ENCODE measurements at places on chromosomes 16 and 17. TPM values are rescaled to one million over a fixed set of nuclear protein-coding genes. Genes with fewer than 3 reads are reported as not detected.

The MPP2 gene
- total RNA-seq = 12.2 TPM

The TEKT1 gene
- not detected for total RNA-seq

The TP53TG3 gene
- total RNA-seq = not detected

The DNAH3 gene
- 0.90 TPM for total RNA-seq

- DNase-seq = no peak
Observed at GRCh38 chr17:66260688-66261087, 31.5 kb upstream of the APOH start.

GRCh38 chr17:65102788-65103187 is 34.4 kb upstream of the RGS9 start:
- DNase-seq = no peak

DNA sequence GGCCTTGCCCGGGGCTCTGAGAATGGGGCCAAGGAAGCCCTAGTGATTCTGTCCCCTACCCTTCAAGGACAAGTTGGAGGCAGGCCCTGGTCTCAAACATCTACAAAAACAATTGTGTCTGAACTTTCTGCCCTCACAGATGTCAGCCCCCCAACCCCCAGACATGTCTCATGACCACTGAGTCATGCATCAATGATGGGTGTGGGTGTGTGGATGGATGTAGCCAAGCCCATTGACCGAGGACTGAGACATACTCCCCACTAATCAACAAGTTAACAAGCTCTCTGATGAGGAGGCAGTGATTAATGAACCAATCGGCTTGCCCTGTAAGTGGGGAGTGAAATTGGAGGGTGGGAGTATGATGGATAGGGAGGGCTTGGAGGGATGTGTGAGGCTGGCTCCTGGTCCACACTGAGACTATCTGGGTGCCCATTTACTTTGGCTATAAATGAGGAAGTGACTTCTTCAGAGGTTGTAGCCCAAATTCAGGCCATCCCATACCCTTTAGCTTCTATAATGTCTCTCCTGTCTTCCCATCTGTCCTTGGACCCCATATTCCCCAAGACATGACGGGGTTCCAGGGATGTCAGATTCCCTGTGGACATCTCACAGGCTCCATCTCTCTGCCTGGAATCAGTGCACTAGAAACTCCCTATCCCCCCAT is 97.1 kb upstream of the TMEM97 start:
- no peak for DNase-seq

- DNase-seq = no peak
Observed at GRCh38 chr16:86142801-86143236, 243.9 kb downstream of the IRF8 start.

GRCh38 chr16:52182840-52183239 is 364.1 kb downstream of the TOX3 start:
- no peak for DNase-seq

- DNase-seq = no peak
Observed at GRCh38 chr16:50917950-50918703, 176.2 kb downstream of the CYLD start.

- DNase-seq = no peak
Observed at GRCh38 chr17:72984145-72984925, 108.2 kb downstream of the SLC39A11 start.

GRCh38 chr16:69314534-69314933 is 3.4 kb downstream of the VPS4A start:
- DNase-seq = no peak

GRCh38 chr17:80283116-80283852 is 22.6 kb downstream of the RNF213 start:
- peak; percentile 75 for DNase-seq

- DNase-seq = no peak
Observed at GRCh38 chr17:16820161-16820877, 130.3 kb downstream of the CCDC144A start.

DNA sequence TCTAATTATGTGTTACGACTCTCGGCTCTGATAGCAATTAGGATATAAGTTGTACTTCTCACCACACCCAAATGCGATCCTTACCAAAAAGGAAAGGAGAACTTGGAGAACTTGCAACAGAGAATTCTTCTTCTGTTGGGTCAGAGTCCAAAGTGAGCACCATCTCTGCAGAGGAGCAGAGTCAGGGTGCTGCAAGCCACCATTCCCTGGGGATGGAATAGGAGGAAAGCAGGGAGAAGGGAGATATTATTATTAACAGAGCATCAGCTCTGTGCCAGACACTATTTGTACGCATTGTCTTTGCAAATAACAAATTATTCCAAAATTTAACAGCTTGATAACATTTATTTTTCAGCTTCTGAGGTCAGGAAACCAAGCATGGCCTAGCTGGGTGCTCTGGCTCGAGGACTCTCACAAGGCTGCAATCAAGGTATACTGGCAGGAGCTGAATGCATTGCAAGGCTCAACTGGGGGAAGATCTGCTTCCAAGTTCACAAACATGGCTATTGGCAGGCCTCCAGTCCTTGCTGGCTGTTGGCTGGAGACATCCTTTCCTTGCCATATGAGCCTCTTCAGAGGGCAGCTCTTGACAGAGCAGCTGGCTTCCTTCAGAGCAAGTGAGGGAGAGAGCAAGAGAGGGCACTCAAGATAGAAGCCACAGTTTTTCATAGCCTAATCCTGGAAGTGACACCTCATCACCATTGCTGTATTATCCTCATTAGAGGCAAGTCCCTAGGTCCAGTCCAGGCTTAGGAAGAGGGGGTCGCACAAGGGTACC is 296.2 kb upstream of the CDH5 start:
- DNase-seq = no peak

- DNase-seq = no peak
Observed at GRCh38 chr16:80569440-80570105, 28.8 kb downstream of the DYNLRB2 start.

- peak; percentile 5 for DNase-seq
Observed at GRCh38 chr16:25395528-25395927, 137.9 kb upstream of the ZKSCAN2 start.

DNA sequence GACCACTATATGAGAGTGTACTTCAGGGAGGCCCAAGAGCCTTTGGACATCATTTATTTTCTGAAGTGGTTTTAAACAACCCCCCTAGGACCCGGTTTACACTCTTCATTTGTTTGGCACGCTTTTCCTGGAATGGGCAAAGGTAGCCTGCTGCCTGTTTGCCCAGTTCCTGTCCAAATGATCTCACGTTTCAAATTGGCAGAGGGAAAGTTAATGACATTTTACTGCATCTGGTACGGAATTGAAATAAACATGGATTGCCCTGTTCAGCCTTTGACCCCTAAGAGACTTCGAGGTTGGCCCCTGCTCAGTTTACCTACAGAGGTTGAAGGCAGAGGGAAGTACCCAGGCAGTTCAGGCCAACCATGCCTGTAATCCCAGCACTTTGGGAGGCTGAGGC is 5.8 kb upstream of the RPRML start:
- DNase-seq = no peak

Data from H7 (cell line).